ENCODE measurements at places on chromosomes 3 and 15.

- no peak for DNase-seq
Measured at GRCh38 chr15:31977812-31978661, 52.3 kb upstream of the CHRNA7 start.

DNA sequence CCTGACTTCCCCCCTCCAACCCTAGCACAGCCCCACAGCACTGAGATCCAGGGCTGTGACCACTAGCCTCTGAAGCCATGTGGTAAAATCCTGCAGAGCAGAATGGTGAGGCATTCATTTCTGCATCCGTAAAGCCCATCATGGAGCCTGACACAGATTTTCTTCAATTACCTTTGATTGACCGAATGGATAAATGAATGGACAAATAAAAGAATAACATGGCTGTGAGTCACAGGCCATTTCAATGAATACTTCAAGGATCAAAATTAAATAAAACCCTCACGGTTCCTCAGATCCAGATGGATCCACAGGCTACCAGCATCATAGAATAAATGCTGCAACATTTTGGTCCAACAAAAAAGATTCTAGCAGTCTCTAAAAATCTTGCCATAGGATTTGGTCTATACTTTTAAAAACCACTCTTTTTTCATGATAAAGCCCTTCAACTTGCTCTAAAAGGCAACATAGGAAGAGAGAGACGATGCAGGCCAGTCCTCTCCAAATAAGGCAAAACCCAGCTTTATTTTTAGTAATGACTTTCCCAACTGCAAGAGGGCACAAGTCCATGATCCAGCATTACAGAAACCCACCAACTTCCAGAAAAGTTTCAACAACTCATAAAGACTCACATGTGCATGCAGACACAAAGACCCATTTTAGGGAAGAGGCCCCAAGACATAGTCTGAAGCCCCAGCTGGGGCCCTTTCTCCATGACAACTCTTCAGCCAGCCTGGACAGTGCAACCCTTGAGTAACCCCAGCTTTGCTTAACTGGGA is 52.4 kb upstream of the MRPS22 start:
- no peak for DNase-seq

DNA sequence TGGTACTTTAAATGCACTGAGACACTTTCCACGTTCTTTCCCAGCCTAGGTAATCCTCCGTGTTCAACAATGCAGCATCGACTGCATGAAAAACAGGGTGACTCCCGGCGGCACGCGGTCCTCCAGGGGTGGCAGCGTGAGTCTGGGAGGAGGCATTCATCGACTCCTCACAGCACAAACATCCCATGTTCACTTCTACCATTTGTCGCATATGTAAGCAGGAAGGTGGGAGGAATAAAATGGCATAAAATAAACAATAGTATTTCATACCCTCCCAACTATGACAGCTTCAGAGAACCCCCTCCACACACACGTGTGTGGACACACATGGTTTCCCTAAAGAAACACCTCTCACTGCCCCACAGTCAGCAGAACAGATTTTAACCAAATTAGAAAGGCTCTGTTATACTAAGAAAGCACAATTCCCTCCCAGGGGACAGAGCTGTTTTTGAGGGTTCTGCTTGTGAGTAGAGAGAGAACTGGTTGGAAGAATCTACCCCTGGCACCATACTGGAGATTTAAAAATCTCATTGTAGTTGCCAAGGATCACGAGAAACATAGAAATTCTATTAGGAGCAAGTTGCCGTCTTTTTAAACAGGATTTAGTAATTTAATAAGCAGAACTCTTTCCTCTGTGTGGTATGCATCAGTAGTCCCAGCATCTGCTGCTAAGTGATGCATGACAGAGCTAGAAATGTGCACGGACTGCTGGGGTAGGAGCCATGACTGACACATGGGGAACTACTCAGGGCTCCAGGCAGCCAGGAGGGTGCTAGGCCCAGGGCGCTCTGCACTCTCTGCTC is 6.0 kb downstream of the FAM43A start:
- DNase-seq: no peak

DNA sequence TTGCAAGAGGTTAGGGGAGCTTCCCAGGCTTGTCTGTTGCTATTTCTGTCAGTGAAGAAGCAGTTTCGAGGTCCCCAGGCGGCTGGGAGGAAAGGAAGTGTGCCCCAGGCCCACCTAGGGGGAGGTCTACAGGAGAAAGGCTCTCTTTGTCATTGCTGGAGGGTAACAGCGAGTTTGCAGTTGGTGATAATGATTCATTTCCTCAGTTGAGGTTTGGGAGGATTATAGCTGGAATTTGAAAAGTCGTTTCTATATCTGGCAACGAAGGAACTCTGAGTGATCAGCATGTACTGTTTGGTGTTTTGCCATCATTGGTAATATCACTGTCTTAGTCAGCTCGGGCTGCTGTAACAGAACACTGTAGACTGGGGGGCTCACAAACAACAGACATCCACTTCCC is 65.5 kb upstream of the UBE3A start:
- DNase-seq: no peak

- DNase-seq: no peak
Measured at GRCh38 chr3:172065967-172066762, 26.8 kb downstream of the FNDC3B start.

DNA sequence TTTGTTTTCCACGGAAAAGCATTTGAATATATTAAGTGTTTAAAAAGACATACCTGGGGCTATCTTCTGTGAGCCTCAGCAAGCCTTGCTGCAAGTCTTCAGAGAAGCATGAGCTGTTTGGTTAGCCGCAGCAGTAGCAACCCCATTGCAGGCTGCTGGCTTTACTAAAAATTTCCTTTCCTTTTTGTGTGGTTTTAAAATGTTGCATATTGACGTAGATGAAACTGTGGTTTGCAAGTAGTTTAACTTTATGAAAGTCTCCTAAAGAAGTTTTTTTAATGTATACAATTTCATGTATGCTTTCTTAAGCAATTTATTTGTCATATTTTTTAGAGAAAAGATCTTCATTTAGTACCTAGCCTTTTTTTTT is at the start of gene GPR171:
TSS of gene GPR171 (minus strand) at position 166 of the 370 bp plus-strand sequence. CDS start 3,830 bp downstream, outside the sequence.
- DNase-seq: no peak

- DNase-seq: no peak
Measured at GRCh38 chr3:142098964-142099363, 50.4 kb downstream of the TFDP2 start.

DNA sequence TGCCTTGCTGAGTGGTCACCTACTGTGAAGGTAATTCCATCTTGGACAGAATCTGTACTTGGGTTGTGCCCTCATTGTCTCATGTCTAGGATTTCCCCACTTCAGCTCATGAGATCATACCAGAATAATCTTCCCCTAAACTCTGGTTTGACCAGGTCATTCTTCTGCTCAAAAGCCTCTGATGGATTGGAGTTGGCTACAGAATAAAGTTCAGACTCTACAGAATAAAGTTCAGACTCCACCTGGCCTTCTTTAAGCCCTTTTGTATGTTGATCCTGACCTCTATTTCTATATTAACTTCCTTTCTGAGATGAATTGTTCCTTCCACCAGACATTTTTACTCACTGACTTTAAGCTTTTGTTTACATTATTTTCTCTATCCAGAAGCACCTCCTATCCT is 6.4 kb upstream of the GLCE start:
- DNase-seq: no peak
